ENCODE measurements at places on chromosomes 11 and 22.

GRCh38 chr11:131356206-131356605 is 14.2 kb upstream of the NTM start:
- no peak for DNase-seq

- DNase-seq = no peak
These were observed 46.2 kb downstream of the MACROD1 start for GRCh38 chr11:64119700-64120099.

- no peak for DNase-seq
These were observed 42.4 kb upstream of the KCNQ1OT1 start for GRCh38 chr11:2742201-2742600.

DNA sequence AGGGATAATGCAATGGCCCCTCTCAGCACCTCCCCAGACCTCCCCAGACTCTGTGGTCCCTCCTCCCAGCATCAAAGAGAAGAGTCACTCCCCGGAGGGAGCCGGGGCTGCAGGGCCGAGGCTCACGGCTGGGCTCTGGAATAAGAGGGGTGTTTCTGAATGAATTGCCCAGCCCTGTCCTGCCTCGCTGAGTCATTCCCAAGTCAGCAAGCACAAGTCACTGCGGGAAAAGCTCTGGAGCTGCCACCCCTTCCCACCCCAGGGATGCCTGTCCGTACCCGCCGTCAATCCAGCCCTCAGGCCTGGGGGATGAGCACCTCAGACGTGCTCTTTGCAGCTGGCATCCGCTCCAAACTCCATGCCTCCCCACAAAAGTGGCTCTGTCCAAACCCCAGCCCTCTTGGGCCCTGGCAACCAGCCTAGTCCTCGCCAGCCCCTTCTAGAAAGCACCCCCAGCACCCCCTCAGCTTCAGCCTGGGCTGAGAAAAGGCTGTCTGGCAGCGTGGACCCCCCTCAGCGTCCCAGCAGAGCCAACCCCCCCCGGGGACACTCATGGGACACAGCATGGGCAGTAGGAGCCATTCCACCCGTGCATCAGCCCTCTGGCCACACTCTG is 22.7 kb downstream of the CELSR1 start:
- no peak for DNase-seq

DNA sequence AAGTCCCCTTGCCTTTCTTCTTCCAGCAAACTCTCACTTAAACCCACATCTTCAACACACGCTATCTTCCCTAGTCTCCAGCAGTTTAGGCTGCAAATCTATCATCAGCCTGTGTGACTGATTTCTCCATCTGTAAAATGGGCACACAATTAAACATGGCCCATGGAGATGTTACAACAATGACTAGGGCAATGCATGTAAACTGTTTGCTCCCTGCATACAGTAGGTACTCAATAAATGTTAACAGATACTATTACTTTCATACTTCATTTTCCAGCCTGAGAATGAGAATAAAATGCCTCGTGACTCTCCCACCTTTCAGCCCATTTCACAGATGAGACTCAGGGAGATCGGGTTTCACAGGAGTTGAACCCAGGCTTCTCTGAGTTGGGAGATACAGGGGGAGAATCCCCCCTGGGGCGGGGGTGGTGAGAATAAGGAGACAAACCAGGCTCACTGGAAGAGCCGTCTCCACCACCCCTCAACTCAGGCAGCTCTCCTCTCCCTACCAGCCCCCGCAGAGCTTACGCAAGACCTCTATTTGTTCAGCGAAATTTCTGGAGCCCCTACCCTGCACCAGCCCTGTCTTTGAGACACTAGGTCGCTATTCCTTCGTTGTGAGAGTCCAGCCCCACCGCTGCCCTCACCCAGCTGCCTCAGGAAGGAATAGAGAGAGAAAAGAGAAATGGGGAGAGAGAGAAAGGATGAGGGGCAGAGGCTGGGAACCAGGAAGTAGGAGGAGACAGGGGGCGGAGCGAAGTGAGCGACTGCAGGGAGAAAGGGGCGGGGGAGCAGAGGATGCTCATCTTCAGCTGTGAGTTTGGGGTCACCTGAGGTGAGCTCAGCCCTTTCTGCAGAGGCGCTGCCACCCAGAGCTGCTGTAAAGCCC is 42.1 kb upstream of the KLHL35 start:
- peak; percentile 90 for DNase-seq

GRCh38 chr11:47271961-47272661 is 2.2 kb downstream of the MADD start:
- DNase-seq = peak; percentile 82

DNA sequence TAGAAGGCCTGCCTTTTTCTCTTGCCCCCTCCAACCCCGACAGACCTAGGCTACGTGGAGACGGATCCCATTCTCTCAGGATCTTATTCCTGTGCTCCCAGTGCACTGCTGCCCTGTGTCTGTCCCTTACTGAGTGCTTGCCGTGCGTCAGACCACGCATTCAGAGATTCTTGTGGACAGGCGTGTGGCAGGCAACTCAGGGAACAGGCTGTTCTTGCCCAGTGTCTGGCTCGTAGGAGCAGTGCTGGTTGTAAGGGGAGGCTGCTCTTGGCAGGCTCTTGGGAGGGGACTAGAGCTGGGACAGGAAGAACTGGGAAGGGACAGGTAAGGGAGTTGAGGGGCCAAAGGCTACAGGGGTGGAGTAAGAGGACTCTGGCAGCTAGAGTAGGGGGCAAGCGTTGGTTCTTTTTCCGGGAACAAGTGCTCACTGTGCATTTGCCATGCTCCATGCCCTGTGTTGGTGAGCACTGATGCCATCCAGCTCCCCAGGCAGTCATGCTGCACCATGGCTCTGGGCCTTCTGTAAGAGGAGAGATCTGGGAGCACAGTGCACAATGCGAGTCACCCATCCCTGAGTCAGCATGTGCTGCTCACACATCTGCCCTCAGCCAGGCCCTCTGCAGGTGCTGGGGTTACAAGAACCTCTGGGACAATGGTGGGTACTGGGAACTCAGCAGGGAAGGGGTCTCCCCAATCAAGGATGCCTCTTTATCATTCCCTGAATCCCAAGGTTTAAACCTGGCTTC is 119.1 kb downstream of the TBC1D22A start:
- no peak for DNase-seq

DNA sequence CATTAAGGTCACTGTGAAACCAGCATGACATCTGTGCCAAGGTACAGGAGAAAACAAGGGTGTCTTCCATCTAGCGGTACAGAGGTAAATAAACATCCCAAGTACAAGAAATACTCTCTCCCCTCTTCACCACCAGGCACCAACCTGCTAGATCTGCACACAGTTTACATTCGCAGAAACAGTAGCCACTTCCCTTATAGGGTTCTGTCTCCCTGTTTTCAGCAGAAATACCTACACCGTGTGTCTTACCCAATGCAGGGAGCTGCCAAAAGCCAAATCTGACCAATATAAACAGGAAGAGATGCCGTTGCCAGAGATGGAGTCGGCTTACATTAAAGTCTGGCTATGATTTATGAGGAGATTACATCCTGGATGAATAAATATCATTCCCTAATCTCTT is 1.2 kb downstream of the SCN4B start:
- DNase-seq = no peak
